ENCODE measurements at places on chromosomes 7 and 10.

DNA sequence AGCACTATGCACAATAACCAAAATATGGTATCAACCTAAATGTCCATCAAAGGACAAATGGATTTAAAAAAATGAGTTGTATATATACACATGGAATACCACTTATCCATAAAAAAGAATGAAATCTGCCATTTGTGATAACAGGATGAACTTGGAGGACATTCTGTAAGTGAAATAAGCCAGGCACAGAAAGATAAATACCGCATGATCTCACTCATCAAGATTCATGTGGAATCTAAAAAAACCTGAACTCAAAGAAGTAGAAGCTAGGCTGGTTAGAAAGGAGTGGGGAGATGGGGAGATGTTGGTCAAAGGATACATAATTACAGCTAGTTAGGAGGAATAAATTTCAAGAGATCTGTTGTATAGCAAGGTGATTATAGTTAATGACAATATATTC is 17.3 kb upstream of the AOC1 start:
- DNase-seq = no peak

- DNase-seq = no peak
These were observed 154.9 kb upstream of the TNRC18 start for GRCh38 chr7:5578495-5578894.

GRCh38 chr7:43559946-43560335 is 23.0 kb upstream of the STK17A start:
- no peak for DNase-seq

DNA sequence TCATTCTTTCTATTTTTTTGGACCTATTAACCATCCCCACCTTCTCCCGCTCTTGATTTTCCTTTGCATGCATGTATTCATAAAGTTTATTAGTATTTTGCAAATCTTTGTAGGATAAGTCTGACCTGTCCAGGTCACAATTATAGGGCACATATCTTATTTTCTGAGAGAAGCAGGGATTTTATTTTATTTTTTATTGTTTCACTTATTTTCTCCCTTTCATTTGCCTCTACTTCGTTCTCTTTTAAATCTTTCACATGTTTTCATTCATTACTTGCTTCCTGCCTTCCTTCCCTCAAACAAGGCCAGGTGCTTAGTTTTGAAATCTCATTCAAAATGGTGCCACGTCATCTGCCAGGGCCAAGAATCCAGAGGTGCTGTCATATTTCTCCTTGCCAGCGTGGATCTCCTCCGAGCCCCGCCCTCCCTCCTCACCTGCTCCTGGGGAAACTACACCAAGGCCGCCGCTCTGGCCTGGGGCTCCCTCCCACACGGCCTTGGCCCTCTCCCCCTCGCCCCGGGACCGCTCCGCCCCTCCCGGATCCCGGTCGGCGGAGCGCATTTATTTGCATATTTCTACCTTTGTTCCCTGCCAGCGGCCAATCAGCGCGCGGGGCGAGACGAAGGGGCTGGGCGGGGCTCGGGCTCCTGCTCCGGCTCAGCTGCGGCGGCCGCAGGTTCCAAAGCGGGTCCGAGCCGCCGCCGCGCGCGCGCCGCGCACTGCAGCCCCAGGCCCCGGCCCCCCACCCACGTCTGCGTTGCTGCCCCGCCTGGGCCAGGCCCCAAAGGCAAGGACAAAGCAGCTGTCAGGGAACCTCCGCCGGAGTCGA is at the start of gene TSPAN13:
TSS of gene TSPAN13 (plus strand) at position 654 of the 830 bp plus-strand sequence. CDS start 213 bp downstream, outside the sequence.
- DNase-seq = peak; percentile 85

- no peak for DNase-seq
These were observed 49.7 kb downstream of the UNC5B start for GRCh38 chr10:71262027-71262426.

DNA sequence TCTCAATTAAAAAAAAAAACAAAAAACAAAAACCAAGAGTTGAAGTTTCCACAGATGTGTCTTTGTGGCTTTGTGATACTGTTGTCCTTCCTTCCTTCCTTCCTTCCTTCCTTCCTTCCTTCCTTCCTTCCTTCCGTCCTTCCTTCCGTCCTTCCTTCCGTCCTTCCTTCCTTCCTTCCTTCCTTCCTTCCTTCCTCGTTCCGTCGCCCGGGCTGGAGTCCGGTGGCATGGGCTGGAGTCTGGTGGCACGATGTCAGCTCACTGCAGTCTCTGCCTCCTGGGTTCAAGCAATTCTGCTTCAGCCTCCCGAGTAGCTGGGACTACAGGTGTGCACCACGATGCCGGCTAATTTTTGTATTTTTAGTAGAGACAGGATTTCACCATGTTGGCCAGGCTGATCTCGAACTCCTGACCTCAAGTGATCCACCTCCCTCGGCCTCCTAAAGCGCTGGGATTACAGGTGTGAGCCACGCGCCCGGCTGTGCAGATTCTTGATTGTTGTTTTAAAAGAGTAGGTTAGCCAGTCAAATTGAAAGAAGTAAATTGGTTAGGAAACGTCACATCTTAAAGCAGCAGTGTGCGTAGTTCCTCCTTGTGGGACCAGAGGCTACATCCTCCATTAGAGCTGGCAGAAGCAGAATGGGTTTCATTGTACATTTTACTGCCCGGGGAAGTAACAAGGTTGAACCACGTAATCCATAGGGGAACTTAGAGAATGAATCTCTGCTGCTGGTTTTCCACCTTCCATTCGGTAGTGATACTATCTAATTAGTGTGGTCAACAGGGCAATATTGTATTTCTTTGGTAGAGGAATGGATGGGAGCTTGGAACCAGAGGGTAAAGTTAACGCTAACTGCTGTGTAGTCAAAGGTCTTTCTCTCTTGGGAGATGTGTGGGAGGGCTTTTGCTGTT is 20.6 kb downstream of the DNAJB6 start:
- DNase-seq = no peak

DNA sequence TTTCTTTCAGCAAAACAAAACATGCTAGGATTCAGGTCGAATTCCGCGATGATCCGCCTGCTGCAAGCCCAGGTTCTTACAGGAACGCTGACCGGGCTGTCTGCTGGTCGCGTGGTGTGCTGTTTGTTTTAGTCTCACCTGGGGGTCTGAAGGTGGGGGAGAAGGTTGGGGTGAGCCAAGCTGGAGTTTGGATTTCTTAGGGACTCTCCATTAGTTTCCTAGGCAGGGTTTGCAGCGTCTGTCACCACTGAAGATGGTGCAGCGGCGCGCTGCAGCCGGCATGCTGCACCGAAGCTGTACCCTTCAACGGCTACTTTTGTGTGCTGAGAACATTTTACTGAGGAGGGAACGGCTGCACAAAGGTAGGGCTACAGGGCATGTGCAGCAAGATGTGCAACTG is 48.7 kb downstream of the GCC1 start:
- DNase-seq = no peak

GRCh38 chr10:90319188-90319914 is 538.5 kb downstream of the HTR7 start:
- no peak for DNase-seq

- DNase-seq = no peak
These were observed 61.6 kb downstream of the ANKRD7 start for GRCh38 chr7:118286131-118286530.

DNA sequence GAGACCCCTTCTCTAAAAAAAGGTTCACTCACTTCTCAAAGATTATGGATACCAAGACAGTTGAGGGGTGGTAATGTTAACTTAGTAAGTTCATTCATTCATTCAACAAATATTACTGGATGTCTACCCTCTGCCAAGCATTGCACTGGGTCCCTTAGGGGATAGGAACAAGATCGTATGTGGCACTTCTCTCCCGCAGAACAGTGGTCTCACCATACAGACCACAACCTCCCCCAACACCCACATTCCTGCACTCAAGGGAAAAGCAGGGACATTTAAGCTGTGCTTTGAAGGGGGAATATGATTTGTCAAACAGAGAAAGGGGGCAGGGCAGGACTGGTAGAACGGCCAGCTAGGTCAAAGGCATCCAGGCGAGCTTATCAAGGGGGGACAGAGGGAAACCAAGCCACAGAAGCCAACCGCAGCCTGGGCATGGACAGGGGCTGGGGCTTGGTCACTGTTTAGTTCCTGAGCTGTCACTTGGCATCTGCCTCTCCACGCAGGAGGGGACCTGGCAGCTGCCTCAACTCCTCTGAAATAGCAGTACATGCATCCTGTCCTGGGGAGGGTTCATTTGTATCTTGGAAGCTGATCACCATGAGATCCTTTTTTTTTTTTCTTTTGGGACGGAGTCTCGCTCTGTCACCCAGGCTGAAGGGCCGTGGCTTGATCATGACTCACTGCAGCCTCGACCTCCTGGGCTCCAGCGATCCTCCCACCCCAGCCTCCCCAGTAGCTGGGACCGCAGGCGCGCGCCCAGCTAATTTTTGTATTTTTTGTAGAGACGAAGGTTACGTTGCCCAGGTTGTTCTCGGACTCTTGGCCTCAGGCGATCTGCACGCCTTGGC is 949 bp upstream of the CLIP2 start:
- DNase-seq = no peak

- no peak for DNase-seq
These were observed 167.2 kb downstream of the CALN1 start for GRCh38 chr7:72244826-72245398.

GRCh38 chr10:124606822-124607221 is 137.4 kb downstream of the FAM53B start:
- DNase-seq = no peak

DNA sequence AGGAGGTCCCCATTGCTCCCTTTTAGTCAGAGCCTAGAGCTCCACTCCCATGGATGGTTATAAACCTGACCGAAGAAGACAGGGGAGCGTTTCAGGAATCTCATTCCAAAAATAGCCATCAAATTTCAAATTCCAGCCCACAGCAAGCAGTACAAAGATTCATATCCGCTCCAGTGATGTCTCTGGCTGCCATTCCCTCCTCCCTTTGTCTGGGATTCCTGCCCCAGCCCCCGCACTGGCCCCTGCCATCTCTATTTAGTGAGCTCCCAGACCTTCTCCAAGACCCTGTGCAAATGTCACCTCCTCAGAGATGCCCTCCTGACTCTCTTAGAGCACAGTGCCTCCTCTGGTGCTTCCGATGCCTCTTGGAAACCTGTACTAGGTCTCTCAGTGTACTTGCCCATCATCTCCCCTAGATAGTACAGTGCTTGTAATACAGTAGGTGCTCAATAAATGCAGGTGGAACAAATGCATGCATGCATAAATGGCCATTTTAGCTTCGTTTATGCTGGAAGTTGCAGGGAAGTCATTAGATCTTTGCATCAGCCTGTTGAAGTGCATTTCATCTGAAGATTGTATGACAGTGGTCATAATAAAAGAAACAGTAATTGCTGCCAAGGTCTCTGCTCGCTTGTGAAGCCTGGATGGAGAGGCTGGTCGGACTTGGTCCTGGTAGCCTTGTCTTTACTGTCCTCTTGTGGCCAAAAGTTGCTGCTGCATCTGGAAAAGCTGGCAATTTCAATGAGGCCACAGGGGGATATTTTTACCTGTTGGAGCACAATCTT is 32.0 kb upstream of the HABP2 start:
- DNase-seq = no peak

DNA sequence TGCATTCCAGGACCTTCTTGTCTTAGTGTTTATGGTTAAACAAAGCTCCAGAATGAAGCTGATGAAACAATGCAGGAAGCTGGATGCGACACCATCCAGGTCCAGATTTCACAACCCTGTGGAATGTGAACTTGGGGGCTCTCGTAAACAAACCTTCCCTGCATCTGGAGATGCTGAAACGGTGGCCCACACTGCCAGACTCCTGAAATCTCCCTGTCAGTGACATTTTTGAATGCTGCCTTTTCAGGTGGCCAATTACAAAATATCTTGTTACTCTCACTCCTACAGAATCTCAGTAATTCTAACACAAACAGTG is 18.8 kb downstream of the VIPR2 start:
- DNase-seq = no peak

GRCh38 chr10:43628956-43629355 is 19.7 kb downstream of the ZNF32 start:
- DNase-seq = no peak

DNA sequence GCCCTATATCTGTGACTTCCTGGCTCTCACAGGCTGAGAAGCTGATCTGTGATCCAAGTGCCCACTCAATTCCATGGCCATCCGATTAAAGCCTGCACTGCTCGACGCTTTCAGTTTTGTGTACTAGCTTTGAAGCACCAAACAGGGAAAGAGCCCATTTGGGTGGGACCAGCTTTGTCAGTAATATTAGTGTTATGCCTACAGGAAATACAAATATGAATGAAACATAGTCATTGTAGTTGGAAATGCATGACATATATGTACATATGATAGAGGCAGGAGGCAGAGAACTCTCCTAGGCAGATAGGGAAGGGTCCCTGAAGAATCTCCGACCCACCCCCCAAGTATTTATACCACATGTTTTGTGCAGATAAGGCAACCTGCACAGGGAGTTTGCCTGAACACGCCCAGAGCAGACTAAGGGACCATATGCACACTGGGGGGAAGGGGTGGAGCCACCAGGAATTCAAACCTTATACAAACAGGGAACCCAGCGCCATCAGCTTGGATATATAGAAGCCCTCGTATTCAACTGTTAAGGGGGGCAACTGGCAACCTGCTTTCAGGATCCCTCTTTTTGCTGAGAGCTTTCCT is 653.2 kb downstream of the PARD3 start:
- no peak for DNase-seq

GRCh38 chr7:46739518-46740234 is 818.6 kb upstream of the IGFBP3 start:
- DNase-seq = no peak

GRCh38 chr7:44971902-44972441 is 6.8 kb downstream of the MYO1G start:
- DNase-seq = no peak

GRCh38 chr7:20299647-20300312 is 30.9 kb upstream of the ITGB8 start:
- no peak for DNase-seq

DNA sequence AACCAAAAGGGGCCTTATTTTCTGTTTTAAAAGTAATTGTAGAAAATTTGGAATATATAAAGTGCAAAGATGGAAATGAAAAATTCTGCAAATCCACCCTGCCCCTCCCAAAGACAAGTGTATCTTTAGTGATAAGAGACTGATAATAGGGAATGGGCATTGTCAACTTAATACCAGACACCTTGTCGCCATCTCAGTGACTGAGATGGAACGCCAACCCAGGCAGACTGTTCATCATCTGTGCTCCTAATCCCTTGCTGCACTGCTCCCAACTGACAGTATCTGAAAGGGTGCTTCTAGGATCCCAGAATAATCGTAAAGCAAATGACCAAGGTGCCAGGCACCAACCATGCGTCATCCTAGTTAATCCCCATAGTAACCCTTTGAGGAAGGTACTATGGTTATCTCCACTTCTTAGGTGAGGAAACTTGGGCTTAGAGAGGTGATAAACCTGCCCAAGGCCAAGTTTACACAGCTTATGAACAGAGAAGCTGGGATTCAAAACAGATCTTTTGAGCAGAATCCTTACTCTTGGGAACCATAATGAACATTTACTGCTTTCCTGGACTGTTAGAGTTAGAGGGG is 583.7 kb downstream of the GATA3 start:
- DNase-seq = no peak

- no peak for DNase-seq
These were observed 34.1 kb downstream of the WBP1L start for GRCh38 chr10:102777711-102778453.

All from NCI-H187 (cell line).